Right forelimb (tissue), 1 donor: ENCODE measurements at places on chromosomes 3 and 15.

DNA sequence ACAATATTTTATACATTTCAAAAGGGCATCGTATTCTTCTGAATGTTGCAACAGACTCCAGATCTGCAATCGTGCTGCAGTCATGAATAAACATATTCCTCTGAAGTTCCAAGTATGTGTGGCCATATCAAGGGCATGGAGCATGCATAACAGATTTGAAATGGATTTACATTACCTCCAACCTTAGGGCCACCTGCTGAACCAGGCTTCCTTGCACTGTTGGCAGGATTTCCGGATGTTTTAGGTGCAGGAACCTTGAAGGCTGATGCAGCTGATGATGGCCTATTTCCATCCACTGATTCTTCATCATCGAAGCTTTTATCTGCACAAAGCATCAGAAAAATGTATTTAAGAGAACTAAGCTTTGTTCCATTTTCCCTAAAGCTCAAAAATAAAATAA, 73.5 kb downstream of the CLASP2 start:
- DNase-seq: no peak

DNA sequence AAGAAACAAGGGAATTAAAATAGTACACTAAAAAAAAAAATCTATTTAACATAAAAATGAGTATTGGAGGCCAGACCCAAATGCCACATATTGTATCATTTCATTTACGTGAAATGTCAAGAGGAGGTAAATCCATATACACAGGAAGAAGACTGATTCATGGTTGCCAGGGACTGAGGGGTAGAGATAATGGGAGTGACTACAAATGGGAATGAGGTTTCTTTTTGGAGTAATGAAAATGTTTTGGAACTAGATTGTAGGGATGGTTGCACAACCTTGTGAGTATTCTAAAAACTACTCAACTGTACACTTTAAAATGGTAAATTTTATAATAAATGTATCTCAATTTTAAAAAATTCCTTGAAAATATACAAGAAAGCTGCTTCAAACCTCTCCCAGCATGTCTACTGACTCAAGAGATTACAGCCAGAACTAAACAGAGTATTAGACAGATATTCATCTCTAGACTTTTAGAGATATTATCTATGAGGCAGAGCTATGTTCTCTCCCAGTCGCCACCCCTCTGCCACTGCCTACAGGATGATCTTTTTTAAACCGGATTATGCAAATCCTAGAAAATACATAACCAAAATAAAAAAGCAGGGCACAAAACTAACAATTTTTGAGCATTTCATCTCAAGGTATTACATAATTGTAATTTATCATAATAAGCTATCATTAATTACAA, 6.2 kb downstream of the HLTF start:
- no peak for DNase-seq

GRCh38 chr3:30114918-30115317, 491.5 kb upstream of the TGFBR2 start:
- no peak for DNase-seq

DNA sequence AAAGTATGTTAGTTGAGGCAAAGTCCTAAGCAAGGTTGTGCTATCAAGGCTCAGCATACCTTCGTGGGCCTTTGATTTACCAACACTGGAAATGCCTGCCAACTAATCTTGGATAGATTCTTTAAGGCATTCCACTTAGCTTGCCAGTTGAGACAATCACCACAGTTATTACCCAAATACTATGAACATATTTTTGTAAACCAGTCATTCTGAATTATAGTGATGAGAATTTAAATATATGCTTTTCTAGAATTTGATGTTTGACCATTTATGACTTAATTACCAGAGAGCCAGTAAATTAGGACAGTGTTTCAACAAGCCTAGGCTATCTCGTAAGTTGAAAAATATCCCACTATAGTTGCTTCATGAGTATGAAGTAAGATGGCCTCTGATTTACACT, 15.5 kb downstream of the TRIM59 start:
- DNase-seq: no peak

DNA sequence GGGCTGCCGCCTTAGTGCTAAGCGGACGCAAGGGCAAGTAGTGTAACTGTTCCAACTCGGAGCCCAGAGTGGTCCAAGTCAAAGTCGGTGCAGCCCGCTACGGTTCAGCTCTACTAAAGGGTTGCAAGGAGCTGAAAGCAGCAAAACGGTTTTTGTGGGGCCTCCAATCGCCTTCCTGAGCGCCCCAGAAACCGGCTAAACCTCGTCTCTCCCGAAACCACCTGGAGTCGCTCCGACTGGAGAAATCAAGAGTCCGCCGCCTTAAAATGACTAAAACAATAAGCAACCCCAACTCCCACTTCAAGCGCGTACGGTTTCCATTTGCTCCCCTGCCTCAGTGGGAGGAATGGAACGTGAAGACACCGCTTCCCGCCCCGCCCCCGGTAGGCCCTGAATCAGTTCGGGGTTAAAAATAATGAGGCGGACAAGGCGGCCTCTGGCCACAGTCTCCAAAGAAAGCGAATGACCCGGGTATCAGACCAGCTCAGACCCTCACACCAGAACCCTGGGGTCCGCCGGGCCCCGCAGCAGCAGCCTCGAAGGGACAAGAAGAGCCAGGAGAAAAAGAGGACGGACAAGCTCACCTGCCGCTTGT, 401 bp downstream of the SEC11A start:
- DNase-seq: peak; percentile 52

GRCh38 chr3:17025594-17026139, 140.9 kb downstream of the PLCL2 start:
- DNase-seq: no peak

- DNase-seq: no peak
Observed at GRCh38 chr3:114706591-114707232, 412.9 kb downstream of the TIGIT start.

DNA sequence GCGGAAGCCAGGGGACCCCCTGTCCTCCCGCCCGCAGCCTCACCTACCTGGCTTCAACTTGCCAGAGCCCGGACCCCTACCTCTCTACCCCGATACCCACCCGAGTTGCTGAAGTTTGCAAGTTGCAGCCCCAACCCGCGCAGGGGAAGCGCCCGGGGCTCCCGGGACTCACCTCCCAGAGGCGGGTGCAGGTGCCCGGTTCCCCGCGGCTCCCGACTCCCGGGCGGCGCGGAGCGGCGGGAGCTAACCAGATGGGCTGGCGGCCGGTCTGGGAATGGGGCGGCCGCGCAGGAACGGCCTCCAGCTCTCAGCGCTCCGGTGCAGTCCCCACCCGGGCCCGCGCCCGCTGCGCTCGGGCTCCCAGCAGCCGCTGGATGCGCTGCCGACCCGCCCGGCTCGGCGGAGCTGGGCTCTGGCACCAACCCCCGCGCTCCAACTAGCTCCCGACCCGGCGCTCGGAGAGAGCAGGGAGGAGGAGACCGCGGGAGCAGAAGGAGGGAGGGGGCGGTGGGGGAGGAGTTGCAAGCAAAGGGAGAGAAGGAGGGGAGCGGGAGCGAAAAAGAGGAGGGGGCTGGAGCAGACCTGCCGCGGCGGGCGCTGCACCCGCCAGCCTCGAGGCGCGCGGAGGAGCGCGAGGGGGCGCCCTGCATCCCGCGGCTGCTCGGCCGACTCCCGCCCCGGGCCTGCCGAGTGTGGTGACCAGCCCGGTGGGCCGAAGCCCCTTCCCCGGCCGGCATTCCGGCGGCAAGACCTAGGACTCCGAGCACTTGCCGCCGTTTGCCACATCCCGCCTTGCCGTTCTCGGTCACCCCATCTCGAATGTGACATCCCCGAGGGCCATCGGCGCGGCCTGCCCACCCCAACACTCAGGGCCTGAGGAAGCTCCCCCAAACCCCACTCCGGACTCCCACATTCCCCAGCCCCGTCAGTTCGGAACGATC, at the start of gene SEMA5B:
TSS of gene SEMA5B (minus strand) at position 472 of the 941 bp plus-strand sequence. CDS start 66,500 bp downstream, outside the sequence.
- DNase-seq: peak; percentile 65

- DNase-seq: no peak
Observed at GRCh38 chr3:74393426-74393825, 221.0 kb downstream of the CNTN3 start.

GRCh38 chr15:55599439-55599838, 11.3 kb upstream of the PYGO1 start:
- no peak for DNase-seq

DNA sequence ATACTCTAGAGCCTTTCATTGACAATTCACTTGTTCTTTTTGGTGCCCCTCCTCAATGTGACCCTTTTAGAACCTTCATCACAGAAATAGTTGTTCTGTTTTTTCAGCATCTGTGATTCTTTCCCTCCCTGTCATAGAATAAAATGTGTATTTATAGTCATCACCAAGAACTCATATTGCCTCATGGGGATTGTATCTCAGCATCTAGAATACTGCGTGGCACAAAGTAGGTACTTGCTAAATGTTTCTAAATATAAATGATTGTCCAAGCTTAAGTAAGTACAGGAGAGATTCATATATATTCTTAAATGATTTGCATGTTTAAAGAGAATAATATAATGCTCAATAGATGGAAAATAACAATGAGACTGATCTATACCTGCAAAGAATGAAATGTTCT, 190.1 kb downstream of the FNDC3B start:
- no peak for DNase-seq

GRCh38 chr3:116824208-116824607, 114.6 kb downstream of the TUSC7 start:
- no peak for DNase-seq

- DNase-seq: peak; percentile 74
Observed at GRCh38 chr3:194082743-194083636, 53.0 kb upstream of the HES1 start.

GRCh38 chr3:194355379-194355778, 4.3 kb upstream of the CPN2 start:
- DNase-seq: no peak

DNA sequence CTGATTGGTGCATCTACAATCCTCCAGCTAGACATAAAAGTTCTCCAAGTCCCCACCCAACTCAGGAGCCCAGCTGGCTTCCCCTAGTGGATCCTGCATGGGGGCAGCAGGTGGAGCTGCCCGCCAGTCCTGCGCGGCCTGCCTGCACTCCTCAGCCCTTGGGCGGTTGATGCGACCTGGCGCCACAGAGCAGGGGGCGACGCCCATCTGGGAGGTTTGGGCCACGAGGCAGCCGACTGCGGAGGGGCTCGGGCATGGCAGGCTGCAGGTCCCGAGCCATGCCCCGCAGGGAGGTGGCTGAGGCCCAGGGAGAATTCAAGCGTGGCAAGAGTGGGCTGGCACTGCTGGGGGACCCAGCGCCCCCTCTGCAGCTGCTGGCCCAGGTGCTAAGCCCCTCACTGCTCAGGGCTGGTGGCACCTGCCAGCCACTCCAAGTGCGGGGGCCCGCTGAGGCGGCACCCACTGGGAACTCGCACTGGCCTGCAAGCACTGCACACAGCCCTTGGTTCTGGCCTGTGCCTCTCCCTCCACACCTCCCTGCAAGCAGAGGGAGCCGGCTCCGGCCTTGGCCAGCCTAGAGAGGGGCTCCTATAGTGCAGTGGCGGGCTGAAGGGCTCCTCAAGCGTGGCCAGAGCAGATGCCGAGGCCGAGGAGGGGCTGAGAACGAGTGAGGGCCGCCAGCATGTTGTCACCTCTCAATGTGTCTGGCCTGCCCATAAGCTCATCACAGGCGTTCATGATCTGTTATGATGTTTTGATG, 30.1 kb downstream of the COL6A6 start:
- DNase-seq: no peak

GRCh38 chr3:144375088-144375487, 403.5 kb downstream of the DIPK2A start:
- no peak for DNase-seq

- DNase-seq: no peak
Observed at GRCh38 chr15:58498821-58499580, 67.2 kb downstream of the LIPC start.

GRCh38 chr3:4736284-4736861, 242.9 kb upstream of the BHLHE40 start:
- DNase-seq: no peak

DNA sequence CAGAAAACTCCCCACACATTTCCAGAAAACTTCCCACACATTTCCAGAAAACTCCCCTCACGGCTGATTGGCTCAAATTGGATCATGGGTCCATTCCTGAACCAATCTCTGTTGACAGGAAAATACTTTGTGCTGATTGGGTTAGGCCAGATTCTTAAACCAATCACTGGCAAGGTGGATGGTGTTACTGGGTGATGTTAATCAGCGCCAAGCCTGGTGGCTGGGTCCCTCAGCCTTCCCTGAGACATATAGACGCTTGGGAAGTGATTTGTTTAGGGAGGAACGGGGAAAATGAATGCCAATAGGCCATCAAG, 199.4 kb upstream of the UBE2E2 start:
- DNase-seq: no peak

GRCh38 chr3:136105044-136105443, 91.1 kb downstream of the MSL2 start:
- no peak for DNase-seq

GRCh38 chr3:14358426-14359211, 43.8 kb upstream of the SLC6A6 start:
- DNase-seq: peak; percentile 63

DNA sequence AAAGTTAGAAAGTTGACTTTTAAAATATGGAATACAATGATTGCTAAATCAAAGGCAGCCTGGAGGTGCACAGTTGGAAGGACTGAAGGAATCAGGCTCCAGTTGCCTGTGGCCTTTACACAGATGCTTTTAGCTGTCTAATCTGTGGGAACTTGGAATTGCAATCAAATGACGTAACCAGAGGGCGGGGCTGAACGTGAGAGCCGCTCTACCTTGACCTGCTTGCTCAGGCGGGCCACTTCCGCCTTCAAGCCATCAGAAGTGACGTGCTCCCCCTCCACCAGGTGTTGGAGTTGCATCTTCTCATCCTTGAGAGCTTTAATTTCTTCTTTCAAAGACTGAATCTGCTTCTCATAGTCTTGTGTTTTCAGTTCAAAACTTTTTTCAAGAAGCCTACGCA, 37.7 kb upstream of the GNB5 start:
- DNase-seq: no peak

- no peak for DNase-seq
Observed at GRCh38 chr3:106281221-106281620, 412.4 kb upstream of the CBLB start.

DNA sequence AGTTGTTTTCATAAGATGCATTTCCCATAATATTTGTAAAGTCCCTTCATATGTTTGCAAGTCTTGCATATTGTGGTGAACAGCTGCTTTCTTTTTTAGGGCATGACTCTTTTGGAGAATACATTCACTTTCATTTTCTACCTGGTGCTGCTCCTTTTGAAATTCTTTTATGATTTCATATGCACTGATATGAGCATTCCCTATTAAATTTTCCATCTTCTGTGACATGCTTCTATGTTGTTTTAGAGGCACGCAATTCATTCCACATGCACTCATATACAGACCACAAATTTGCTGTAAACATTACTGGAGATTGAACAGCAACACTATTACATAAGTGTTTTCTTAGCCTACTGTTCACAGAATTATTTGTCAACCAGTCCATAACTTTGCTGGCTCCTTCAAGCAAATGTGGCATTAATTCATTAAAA, 92.8 kb upstream of the TNFSF10 start:
- no peak for DNase-seq

DNA sequence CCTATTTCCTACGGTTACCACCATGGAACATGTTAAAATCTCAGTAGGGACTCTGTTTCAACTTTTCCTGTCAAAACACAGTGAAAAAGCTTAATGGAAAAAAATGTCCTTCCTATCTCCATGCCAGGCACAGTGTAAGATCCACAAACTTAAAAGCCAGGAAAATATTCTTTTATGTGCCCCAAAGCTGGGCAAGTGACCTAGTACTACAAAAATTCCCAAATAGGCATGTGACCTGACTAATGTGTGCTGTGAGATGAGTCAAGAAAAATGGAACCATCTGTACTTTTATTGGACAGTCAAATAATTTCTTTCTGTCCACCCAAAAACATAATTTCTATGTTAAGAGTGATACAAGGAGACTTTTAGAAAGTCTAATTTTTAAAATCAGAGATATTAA, 406.0 kb downstream of the ZBTB20 start:
- DNase-seq: no peak
